ENCODE measurements at places on chromosomes 3 and 15. TPM values are rescaled to one million over a fixed set of nuclear protein-coding genes. Genes with fewer than 3 reads are reported as not detected.

The OIP5 gene
- polyA plus RNA-seq: not detected

The HDDC3 gene
- polyA plus RNA-seq: 36.0 TPM

The ZNF860 gene
- polyA plus RNA-seq: 10.9 TPM

The CHRD gene
- not detected for polyA plus RNA-seq

The CLDN11 gene
- not detected for polyA plus RNA-seq

The LZTFL1 gene
- polyA plus RNA-seq: 3.9 TPM

The CPLX3 gene
- not detected for polyA plus RNA-seq

The SIDT1 gene
- 51.1 TPM for polyA plus RNA-seq

The SLC22A14 gene
- polyA plus RNA-seq: not detected

The SLMAP gene
- 15.2 TPM for polyA plus RNA-seq

The CTXN2 gene
- not detected for polyA plus RNA-seq

The TMEM108 gene
- not detected for polyA plus RNA-seq

The DPH3 gene
- 19.9 TPM for polyA plus RNA-seq

The MESP2 gene
- not detected for polyA plus RNA-seq

The CRABP1 gene
- polyA plus RNA-seq: not detected

The MAP1A gene
- 0.05 TPM for polyA plus RNA-seq

The HTR3E gene
- not detected for polyA plus RNA-seq

The GP9 gene
- 2.1 TPM for polyA plus RNA-seq

The NOX5 gene
- not detected for polyA plus RNA-seq

The ITIH1 gene
- polyA plus RNA-seq: not detected

The SMCO1 gene
- not detected for polyA plus RNA-seq

The ZXDC gene
- 26.9 TPM for polyA plus RNA-seq

The GABRG3 gene
- not detected for polyA plus RNA-seq
